ENCODE measurements at places on chromosomes 6 and 20.

- DNase-seq: no peak
Observed at GRCh38 chr6:46338131-46338530, 153.1 kb downstream of the RCAN2 start.

GRCh38 chr6:154683756-154684523 lies 49.3 kb upstream of the SCAF8 start:
- DNase-seq: no peak

DNA sequence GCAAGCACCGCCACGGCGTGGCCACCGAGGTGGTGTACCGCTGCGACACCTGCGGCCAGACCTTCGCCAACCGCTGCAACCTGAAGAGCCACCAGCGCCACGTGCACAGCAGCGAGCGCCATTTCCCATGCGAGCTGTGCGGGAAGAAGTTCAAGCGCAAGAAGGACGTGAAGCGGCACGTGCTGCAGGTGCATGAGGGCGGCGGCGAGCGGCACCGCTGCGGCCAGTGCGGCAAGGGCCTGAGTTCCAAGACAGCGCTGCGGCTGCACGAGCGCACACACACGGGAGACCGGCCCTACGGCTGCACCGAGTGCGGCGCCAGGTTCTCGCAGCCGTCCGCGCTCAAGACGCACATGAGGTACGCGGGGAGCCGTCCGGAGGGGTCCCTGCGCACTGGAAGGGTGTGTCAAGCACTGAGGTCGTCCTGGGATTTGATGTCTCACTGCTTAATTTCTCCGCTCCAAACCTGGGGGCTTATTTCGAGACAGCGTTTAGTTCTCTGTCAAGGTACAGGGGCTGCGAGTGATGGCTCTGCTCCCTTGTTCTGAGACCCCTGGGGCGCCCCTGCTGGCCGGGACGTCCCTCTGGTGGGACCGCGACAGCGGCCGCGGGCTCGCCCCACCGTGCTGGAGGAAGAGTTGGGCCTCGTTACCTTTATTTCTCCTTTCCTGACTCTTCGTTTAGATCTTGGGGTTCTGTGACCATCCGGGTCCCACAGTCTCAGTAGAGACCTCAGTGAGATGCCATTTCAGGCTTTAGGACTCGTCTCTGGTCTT lies 3.6 kb downstream of the GZF1 start:
- DNase-seq: no peak

GRCh38 chr6:27311806-27312145 lies 297 bp downstream of the POM121L2 start:
- no peak for DNase-seq

GRCh38 chr6:11142296-11143027 lies 30.9 kb upstream of the ERVFRD-1 start:
- DNase-seq: no peak

DNA sequence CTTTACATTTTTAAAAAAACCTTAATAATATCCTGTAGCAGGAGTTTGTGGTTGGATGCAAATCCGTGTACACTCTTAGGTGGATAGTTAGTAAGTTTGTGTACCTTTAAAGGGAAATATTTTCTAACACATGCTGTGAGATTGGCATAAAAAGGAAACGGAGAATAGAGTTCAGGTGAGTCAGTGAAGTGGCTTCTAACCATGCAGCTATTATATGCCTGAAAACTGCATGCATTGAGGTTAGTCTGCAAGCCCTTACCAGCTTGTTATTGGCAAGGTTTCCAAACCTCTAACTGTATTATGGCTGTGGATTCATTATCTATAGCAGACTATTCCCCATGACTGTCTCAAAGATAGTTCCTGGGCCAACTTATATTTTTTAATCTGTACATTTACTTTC lies 420.6 kb upstream of the MMS22L start:
- no peak for DNase-seq

- DNase-seq: peak; percentile 52
Observed at GRCh38 chr20:34709044-34709830, 5.1 kb downstream of the TP53INP2 start.

GRCh38 chr6:6352772-6353171 lies 32.3 kb upstream of the F13A1 start:
- no peak for DNase-seq

- DNase-seq: no peak
Observed at GRCh38 chr20:9200620-9201019, 131.7 kb downstream of the PLCB4 start.

- no peak for DNase-seq
Observed at GRCh38 chr20:56925082-56925830, 296.1 kb downstream of the TFAP2C start.

DNA sequence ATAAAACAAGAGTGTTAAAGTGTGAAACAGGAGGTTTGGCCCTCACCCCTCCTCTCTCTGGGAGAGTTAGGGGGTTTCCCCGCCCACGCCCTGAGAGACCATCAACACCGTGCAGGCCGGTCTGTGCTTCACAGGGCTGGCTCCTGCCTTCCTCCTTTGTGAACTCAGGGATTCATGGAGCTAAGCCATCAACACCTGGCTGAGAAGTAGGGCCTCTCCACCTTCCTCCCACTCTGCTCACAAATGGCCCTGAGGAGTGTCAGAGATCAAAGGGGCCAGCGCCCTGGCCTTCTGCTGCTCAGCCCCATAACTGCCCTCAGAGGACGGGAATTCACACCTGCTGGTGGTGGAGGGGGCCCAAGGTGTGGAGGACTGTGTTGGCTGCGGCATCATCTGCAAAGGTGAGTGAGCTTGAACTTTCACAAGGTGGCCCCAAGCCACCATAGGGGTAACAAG lies 88.6 kb downstream of the PSMB1 start:
- no peak for DNase-seq

DNA sequence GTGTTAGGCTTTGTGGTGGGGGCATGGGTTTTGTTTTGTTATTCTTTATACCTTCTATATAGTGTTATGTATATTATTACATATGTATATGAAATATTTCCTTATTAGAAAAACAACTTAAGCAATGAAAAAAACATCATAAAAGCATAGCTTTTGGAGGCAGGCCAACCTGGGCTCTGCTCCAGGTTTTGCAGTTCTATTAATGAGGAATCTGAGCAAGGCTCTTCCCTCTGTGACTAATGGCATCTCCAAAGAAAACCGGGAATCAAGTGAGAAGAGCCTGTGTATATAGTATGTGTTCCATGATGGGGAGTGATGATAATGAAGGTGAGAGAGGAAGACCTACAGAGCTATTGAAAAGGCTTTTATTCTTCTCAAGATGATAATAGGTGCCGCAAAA lies 291.1 kb downstream of the CLIC5 start:
- DNase-seq: no peak

DNA sequence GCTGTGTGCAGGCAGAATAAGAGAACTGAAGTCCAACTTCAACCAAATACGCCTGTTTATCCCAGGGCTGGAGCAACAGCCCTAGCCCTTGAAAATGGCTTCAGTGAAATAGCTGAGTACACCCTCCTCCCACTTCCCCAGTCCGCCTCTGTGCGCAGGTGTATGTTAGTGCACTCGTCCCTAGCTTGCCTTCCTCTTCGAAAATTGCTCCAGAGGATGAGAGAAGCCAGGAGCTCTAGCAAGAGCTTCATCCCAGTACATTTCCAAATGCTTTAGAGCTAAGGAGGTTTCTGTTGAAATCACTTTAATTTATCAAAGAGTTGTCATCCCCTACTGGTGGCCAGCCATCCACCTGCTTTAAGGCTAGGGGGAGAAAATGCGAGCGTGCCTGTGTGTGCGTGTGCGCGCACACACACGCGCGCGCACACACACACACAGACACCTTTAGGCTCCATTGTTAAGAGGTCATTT lies 5.4 kb upstream of the POU3F2 start:
- no peak for DNase-seq

DNA sequence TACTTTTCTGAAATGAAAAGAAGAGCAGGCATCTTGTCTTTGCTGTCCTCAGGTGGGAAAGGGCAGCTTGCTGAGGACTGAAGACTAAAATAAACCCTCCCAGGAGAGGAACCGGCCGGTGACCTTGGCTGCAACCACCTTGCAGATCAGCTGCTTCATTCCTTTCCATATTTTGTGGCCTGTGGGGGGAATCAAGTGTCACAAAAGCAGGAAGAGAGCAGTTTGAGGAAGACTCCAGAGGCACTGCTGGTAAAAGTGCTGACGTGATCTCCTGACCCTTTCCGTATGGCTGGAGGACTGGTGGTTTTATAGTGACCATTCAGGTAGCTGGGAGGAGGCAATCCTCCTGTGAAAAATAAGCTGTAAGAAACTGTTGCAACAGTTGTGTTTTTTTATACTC lies 157.0 kb downstream of the PLCB4 start:
- no peak for DNase-seq

- no peak for DNase-seq
Observed at GRCh38 chr6:136201732-136202131, 48.4 kb downstream of the MTFR2 start.

GRCh38 chr20:6819599-6819998 lies 52.1 kb downstream of the BMP2 start:
- DNase-seq: no peak

GRCh38 chr6:73519926-73520687 lies 725 bp downstream of the EEF1A1 start:
- DNase-seq: peak; percentile 67

- DNase-seq: no peak
Observed at GRCh38 chr6:57302477-57302876, 15.0 kb upstream of the PRIM2 start.

- DNase-seq: no peak
Observed at GRCh38 chr6:51241376-51241775, 422.7 kb downstream of the TFAP2B start.

DNA sequence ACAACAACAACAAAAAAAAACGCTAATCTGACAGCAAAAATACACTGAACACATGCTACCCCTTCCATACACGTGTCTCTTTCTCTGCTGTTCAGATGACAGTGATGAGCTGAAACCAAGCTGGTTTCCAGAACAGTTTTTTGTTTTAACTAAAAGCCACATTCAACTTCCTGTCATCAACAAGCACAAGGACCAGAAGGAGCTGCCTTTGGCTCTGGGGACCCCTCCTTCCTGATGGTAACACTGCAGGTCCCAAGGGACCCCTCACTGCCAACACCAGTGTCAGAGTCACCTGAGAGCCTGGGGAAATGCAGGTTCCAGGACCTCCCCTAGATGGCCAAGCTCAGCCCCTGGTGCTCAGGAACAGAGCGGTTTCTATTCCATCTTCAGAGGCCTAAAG lies 6.0 kb downstream of the CST7 start:
- no peak for DNase-seq

- no peak for DNase-seq
Observed at GRCh38 chr6:162728197-162728596, 423 bp downstream of the PACRG start.

- no peak for DNase-seq
Observed at GRCh38 chr6:155024391-155025027, 29.4 kb downstream of the TIAM2 start.

- DNase-seq: no peak
Observed at GRCh38 chr6:129874837-129875236, 13.7 kb upstream of the TMEM244 start.

- DNase-seq: no peak
Observed at GRCh38 chr6:28354688-28355554, 5.2 kb downstream of the ZKSCAN3 start.

DNA sequence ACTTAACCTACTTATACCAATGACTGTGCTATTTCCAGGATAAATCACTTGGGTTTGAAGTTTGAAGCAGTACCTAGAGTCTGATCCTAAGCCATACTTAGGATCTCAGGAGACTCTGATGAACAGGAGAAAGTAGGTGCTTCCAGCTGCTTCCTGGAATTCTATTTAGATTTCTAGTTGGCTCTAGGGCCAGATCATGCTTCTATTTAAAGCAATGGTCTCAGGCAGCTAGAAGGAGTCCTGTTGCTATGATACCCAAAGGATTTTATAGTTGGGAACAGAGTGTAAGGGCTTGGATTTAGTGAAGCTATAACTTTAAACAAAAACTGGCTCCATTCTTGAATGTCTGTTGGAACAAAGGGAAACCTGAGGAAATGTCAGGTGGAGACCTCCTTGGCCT lies 52.4 kb upstream of the TINAG start:
- no peak for DNase-seq

- DNase-seq: no peak
Observed at GRCh38 chr20:1952737-1953530, 40.9 kb downstream of the PDYN start.

- no peak for DNase-seq
Observed at GRCh38 chr20:20594171-20594530, 118.3 kb downstream of the RALGAPA2 start.

GRCh38 chr6:89724981-89725380 lies 86.4 kb upstream of the LYRM2 start:
- DNase-seq: no peak

GRCh38 chr6:56690519-56691285 lies 48.0 kb upstream of the DST start:
- DNase-seq: no peak

DNA sequence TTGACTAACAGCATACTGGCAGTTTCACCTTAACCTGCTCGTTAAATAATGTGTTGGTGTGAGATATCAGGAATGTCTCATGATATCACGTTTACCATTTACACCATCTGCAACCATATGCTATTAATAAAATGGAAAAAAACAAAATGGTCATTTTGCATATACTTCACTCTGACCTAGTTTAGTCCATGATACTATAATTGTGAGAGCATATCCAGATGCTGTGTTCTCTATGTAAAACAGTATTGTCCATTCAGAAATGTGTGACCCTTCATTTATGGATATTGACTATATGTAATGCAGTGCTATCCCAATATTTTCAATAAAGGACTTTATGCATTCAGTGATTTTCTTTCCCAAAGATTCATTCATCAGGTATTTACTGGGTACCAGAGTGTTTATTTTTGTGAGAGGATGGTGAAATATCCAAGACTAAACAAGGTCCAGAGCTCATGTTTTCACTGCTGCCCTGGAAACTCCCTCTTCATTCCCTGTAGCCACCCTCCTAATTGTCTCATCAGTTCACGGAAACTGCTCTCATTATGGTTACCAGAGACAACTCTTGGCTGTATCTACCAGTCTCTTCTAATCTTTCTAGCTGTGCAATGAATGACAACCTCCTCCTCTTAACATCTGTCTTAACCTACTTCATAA lies 25.7 kb upstream of the HINT3 start:
- no peak for DNase-seq

- no peak for DNase-seq
Observed at GRCh38 chr20:11452326-11452725, 465.4 kb upstream of the BTBD3 start.

DNA sequence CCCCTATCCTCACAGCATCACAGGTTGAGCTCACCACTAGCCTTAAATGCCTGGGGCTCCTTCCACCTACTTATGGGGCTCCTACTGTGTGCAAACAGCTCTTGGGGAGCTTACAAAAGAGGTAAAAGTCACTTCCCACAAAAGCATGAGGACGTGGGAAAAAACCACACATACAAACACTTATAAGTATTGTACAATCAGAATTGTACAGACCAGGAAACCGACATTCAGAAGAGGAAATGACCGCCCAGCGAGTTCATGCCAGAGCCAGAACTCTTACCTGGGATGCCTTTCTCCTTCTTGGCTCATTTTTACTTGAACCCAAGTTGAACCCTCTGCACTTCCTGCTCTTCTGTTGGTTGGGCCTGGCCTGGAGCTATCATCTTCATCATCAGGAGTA lies 6.3 kb upstream of the PPP1R16B start:
- DNase-seq: no peak

GRCh38 chr6:142592876-142593275 lies 291.1 kb downstream of the ADGRG6 start:
- DNase-seq: no peak

Data from activated CD4-positive, CD25-positive, alpha-beta regulatory T cell treated with anti-CD3 and anti-CD28 coated beads, Interleukin-2, amount 50 U/mL, for 16 hours (primary cell).